ENCODE measurements at places on chromosomes 2 and 18. TPM values are rescaled to one million over a fixed set of nuclear protein-coding genes. Genes with fewer than 3 reads are reported as not detected.

DNA sequence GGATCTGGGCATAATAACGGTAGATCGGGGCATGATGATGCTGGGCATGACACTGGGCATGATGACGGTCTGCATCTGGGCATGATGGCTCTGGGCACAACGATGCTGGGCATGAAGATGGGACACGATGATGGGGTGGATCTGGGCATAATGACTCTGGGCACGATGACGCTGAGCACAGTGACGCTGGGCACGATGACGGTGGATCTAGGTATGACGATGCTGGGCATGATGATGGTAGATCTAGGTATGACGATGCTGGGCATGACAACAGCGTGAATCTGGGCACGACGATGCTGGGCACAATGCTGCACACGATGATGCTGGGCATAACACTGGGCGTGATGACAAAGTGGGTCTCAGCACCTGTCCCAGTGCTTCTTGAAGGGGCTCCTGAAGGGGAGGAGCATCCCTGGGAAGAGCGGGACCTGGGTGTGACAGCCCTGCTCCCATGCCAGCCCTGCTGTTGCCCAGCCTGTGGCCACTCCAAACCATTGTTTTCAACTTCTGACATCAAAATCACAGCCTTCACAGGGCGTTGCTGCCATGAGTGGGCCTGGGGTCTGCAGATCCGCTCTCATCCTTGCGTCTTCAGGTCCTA, 30.4 kb upstream of the ALLC start:
- DNase-seq: no peak

GRCh38 chr2:235843591-235844395, 324.4 kb downstream of the GBX2 start:
- DNase-seq: no peak

GRCh38 chr2:219739866-219740440, 112.5 kb downstream of the SLC4A3 start:
- no peak for DNase-seq

GRCh38 chr2:208074610-208075356, 49.5 kb upstream of the PLEKHM3 start:
- DNase-seq: no peak

GRCh38 chr2:24046930-24047702, at the start of gene WDCP:
TSS of gene WDCP (minus strand) at chr2:24047391. CDS start at chr2:24039494, 7,897 bp downstream.
- DNase-seq: peak; percentile 93

- DNase-seq: no peak
Observed at GRCh38 chr2:100821255-100821910, 1.4 kb downstream of the NPAS2 start.

DNA sequence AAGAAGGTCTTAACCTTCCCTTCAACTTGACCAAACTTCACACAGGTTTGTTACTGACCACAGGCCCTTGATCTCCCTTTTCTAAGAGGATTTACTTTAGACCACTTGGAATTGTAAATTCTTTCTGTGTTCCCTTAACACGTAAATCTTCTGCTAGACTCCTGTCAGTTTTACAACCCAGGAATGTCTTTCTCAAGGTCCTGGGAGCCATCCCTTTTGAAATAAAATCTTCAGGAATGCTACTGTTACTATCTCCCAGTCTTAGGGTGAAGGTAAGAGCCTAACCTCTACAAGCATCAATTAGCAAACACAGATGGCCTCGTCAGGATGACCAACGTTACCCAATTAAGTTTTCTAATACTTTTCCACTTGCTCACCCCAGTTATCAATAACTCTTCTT, 182.7 kb downstream of the NRXN1 start:
- no peak for DNase-seq

NEMP2 gene
- polyA plus RNA-seq: 1.8 TPM

ST8SIA3 gene
- polyA plus RNA-seq: 0.28 TPM

DNA sequence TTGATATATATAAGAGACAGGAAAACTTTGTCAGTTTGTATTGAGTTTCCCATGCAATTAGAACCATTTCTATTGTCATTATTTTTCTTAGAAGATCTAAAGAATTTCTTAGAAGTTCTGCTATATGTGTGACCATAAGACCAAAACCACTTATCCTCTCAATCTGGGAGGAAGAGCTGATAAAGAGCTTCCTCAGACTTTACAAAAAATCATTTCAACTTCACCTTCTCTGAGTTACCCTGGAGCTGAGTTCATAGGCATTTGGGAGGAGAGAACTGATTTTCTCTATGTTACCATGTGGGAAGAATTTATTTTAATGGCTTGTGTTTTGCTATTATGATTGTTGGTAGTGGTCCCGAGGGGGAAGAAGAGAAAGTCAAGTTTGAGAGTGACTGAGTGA, 329.3 kb downstream of the GPD2 start:
- no peak for DNase-seq

GRCh38 chr2:7771781-7772180, 854.6 kb downstream of the RNF144A start:
- no peak for DNase-seq

CBLN2 gene
- 0.37 TPM for polyA plus RNA-seq

DNA sequence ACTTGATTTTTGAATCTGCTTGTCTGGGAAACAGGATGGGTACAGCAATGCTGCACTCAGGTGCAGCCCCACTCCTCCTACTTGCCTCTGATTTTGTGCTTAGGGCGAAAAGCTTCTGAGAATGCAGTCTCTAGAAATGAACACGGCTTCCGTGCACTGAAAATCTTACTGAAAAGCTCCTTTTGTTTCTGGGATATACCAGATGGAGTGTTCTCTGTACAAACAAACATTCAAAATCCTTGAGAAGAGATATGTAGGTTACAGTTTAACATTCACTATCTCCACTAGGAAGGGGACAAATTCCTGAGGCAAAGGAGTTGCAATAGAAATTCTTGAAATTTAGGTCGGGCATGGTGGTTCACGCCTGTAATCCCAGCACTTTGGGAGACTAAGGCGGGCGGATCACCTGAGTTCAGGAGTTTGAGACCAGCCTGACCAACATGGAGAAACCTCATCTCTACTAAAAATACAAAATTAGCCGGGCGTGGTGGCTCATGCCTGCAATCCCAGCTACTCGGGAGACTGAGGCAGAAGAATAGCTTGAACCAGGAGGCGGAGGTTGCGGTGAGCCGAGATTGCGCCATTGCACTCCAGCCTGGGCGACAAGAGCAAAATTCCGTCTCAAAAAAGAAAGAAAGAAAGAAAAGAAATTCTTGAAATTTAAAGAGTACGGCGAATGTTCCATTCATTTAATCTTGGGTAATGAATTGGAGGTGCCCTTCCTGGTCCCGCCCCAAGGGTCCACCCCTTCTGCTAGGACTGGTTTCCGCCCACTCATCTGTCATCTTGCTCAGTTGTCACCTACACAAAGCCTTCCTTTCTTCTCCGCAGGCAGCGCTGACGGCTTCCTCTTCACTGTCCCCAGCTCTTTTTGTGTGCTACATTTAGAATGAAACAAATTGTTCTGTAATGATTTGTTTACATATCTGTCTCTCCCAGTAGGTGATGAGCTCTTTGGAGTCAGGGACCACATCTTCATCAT, 92.4 kb downstream of the SOCS6 start:
- DNase-seq: no peak

DNA sequence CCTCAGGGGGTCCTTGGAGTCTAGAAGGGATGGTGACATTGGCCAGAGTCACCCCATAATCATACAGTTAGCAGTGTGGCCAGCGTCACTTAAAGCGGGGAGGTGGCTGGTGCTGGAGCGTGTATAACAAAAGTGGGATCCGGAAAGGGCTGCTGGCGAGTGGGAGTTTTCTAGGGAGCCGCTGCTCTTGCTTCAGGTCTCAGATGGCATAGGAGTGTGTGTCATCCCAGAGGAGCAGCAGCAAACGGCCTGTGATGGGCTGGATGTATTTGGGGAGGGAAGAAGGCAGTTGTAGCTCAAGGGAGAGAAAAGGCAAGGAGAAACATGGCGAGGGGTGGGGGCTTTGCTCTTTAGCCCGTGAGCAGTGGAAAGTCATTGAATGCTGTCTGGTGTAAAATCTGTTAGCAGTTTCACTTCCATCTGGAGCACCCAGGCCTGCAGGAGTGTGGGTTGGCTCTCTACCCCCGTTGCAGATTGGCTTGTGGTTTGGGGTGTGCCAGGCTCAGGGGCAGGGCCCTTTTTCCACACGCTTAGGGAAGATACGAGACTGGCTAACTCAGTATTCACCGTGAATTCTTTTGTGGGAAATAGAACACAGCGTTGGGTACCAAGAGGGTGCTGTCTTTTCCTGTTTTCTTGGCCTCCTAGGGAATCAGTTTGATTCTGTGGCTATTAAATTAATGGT, 120.5 kb downstream of the AGAP1 start:
- peak; percentile 44 for DNase-seq
